ENCODE measurements at places on chromosomes 16 and 17.
A peak's percentile ranks its signal among the peaks of the same experiment; 100 is the strongest.

GRCh38 chr16:11915114-11915643, 577 bp downstream of the GSPT1 start:
- H3K4me3 ChIP-seq: peak overlapping the region; percentile 91
- no peak for DNase-seq
- H3K27ac ChIP-seq: peak overlapping the region; percentile 89
- H3K4me1 ChIP-seq: peaks cover 46% of the 10 kb centered on the region
- H3K27me3 ChIP-seq: no peaks in the 10 kb centered on the region

GRCh38 chr17:14125518-14126137, 56.3 kb downstream of the COX10 start:
- no peaks in the 10 kb centered on the region for H3K36me3 ChIP-seq
- no peaks in the 10 kb centered on the region for H3K4me1 ChIP-seq
- no peak overlapping the region for H3K4me3 ChIP-seq
- H3K27ac ChIP-seq: no peak overlapping the region
- no peaks in the 10 kb centered on the region for H3K27me3 ChIP-seq
- DNase-seq: no peak

- no peak overlapping the region for H3K27ac ChIP-seq
- no peaks in the 10 kb centered on the region for H3K27me3 ChIP-seq
- H3K36me3 ChIP-seq: no peaks in the 10 kb centered on the region
- no peak overlapping the region for H3K4me3 ChIP-seq
These were observed 11.8 kb upstream of the FAM171A2 start for GRCh38 chr17:44375196-44376017.

- DNase-seq: no peak
- H3K36me3 ChIP-seq: no peaks in the 10 kb centered on the region
- no peaks in the 10 kb centered on the region for H3K4me1 ChIP-seq
- H3K4me3 ChIP-seq: no peak overlapping the region
- H3K27ac ChIP-seq: no peak overlapping the region
- no peaks in the 10 kb centered on the region for H3K27me3 ChIP-seq
These were observed 267.8 kb downstream of the CA10 start for GRCh38 chr17:51890710-51891109.

DNA sequence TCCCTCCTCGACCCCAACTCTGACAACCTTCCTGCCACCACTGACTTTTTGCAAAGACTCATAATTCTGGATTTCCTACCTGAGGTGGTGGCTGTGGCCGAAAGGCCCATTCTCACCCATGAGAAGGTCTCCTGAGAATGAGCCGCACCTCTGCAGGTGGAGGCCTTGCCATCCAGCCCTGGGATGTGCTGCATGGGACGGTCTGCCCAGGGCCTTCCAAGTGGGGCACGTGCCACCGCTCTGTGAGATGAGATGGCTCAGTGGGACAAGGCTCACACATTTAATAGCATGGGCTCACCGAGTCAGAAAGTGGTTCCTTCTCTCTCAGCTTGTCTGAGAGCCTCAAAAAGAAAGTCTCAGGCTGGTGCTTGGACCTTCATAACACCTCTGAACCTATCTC, 112.8 kb downstream of the AMFR start:
- no peak for DNase-seq
- no peaks in the 10 kb centered on the region for H3K27me3 ChIP-seq
- H3K4me3 ChIP-seq: no peak overlapping the region
- H3K27ac ChIP-seq: no peak overlapping the region

GRCh38 chr17:6894206-6894528, 62.6 kb upstream of the TEKT1 start:
- H3K36me3 ChIP-seq: no peaks in the 10 kb centered on the region
- H3K27ac ChIP-seq: no peak overlapping the region

- H3K36me3 ChIP-seq: no peaks in the 10 kb centered on the region
- no peak overlapping the region for H3K27ac ChIP-seq
- DNase-seq: no peak
These were observed 22.4 kb downstream of the SPNS2 start for GRCh38 chr17:4520894-4521600.

DNA sequence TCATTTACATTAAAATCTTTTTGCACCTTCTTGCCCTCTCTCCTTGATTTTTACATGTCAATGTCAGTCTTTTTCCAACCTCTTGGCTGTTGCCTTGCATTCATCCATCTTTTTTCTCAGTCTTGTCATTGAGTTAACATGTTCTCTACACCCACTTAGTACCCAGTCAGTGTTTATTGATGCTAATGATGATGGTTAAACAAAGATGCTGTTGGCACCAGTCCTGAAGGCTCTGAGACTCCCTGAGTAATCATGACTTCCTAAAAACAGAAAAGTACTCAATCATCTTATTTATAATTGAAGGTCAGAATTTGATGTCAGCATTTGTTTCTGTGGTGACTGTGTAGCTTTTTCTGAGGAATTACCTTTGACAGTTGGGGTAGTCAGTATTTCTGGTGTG, 104.5 kb downstream of the NLK start:
- no peak overlapping the region for H3K4me3 ChIP-seq
- no peaks in the 10 kb centered on the region for H3K27me3 ChIP-seq
- no peaks in the 10 kb centered on the region for H3K36me3 ChIP-seq

- no peak overlapping the region for H3K4me3 ChIP-seq
- no peak overlapping the region for H3K27ac ChIP-seq
- no peak for DNase-seq
- no peaks in the 10 kb centered on the region for H3K27me3 ChIP-seq
These were observed 15.5 kb downstream of the NFAT5 start for GRCh38 chr16:69581297-69581696.

- no peak overlapping the region for H3K27ac ChIP-seq
- H3K27me3 ChIP-seq: no peaks in the 10 kb centered on the region
- no peak for DNase-seq
- H3K36me3 ChIP-seq: no peaks in the 10 kb centered on the region
- H3K4me3 ChIP-seq: no peak overlapping the region
These were observed 7.2 kb upstream of the MFSD6L start for GRCh38 chr17:8806253-8806925.

DNA sequence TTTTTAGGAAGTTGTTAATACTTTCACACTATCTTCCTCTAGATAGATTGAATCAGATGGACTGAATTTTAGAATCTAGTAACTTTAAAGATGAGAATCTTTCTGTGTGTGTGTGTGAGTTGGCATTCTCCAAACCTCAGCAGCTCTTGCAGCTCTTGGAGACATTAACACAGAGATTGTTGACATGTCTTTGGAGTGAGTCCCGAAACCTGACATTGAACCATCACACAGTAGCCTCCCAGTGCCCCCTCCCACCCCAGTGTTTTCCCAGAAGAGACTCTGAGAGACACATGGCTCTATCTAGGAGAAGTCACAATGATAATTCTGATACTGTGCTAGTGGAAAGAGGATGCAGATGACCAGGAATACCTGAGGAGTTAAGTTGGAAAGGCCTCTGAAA, 103.9 kb downstream of the CNTNAP4 start:
- H3K4me3 ChIP-seq: no peak overlapping the region
- H3K36me3 ChIP-seq: no peaks in the 10 kb centered on the region
- no peaks in the 10 kb centered on the region for H3K4me1 ChIP-seq
- H3K27ac ChIP-seq: no peak overlapping the region
- no peak for DNase-seq

DNA sequence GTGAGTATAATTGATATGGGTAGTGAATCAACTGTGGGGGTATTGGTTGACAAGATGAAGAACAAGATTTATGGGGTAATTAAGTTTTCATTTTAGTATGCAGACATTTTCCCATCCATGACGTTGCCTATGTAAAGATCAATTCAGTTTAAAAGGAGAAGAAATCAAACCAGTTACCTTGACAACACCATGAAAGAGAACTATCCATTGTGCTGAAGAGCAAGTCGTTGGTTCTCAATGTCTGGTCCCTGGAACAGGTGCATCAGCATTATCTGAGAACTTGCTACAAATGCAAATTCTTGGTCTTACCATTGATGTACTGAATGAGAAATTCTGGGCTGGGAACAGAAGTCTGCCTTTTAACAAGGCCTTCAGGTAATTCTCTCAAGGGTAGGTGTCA, 801 bp upstream of the OR4D2 start:
- no peak for DNase-seq
- H3K27ac ChIP-seq: no peak overlapping the region
- H3K4me1 ChIP-seq: no peaks in the 10 kb centered on the region
- H3K4me3 ChIP-seq: no peak overlapping the region
- no peaks in the 10 kb centered on the region for H3K36me3 ChIP-seq

- peaks cover 3% of the 10 kb centered on the region for H3K4me1 ChIP-seq
- peaks cover 19% of the 10 kb centered on the region for H3K36me3 ChIP-seq
- no peak overlapping the region for H3K27ac ChIP-seq
These were observed 12.7 kb downstream of the DNAAF8 start for GRCh38 chr16:4746991-4747574.

DNA sequence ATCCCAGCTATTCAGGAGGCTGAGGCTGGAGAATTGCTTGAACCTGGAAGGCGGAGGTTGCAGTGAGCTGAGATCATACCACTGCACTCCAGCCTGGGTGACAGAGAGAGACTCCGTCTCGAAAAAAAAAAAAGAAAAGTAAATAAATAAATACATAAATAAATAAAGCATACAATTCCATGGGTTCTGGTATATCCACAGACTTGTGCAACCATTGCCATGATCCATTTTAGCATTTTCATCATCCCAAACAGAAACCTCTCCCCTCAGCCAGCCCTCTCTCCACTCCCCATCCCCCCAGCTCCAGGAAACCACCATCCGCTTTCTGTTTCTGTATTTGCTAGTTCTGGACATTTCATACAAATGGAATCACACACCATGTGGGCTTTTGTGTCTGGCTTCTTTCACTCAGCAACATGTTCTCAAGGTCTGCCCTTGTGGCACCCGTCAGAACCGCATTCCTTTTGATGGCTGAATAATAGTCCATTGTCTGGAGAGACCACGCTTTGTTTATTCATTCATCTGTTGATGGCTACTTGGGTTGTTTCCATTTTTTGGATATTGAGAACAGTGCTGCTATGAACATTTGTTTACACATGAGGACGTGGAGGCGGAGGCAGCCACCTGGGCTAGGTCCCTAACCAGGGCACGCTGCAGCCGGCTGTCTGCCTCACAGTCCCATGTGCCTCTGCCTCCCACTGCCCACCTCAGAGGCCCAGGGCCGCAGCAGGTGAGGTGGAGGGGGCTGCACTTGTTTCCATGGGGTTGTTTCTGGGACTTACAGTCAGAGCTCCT, 76.2 kb downstream of the NT5M start:
- DNase-seq: no peak
- H3K27me3 ChIP-seq: no peaks in the 10 kb centered on the region
- no peaks in the 10 kb centered on the region for H3K4me1 ChIP-seq
- H3K36me3 ChIP-seq: no peaks in the 10 kb centered on the region

DNA sequence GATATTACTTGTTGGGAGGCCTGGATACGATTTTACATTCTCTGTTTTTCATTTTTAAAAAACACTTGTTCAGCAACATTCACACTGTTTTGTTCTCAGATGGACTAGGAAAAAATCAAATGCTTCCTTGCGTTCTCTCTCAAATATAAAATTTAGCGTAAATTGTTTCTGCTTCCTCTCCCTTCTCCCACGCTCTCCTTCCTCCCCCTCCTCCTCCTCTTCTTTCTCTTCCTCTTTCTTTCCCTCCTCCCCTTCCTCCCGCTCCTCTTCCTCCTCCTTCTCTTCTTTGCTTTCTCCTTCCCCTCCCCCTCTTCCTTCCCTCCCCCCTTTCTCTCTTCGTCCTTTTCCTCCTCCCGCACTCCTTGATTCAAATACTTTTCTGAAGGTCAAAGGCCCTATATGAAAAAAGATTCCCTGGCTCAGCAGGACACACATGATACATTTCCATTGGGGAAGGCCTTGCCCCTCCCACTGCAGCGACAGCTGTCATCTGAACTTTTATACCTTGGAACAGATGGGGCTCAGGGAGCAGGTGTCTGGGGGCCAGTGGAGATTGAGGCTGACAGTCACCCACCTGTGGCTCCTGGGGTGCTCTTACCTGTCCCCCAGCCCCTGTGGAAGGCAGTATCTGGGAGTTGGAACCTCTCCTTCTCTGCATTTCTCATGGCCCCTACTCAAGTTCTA, 99.4 kb upstream of the SDK2 start:
- no peak overlapping the region for H3K4me3 ChIP-seq
- no peaks in the 10 kb centered on the region for H3K36me3 ChIP-seq
- DNase-seq: no peak

DNA sequence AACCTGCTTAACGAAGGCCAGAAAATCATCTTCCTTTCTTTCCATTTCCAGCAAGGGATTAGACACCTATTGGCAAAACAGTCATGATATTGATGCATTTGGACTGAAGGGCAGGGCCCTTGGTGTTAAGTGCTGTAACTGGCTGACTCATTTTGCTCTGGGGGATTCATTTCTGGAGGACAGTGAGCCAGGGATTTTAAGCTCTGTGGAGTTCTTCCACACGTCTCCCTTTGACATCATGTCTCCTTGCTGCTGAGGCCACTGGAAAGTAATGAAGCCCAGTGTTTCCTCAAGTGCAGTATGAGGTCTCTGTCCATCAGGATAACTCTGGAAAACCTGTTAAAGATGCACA, 42.2 kb downstream of the DNAH9 start:
- H3K36me3 ChIP-seq: no peaks in the 10 kb centered on the region
- DNase-seq: no peak
- no peak overlapping the region for H3K27ac ChIP-seq
- H3K4me1 ChIP-seq: no peaks in the 10 kb centered on the region
- H3K27me3 ChIP-seq: no peaks in the 10 kb centered on the region
- no peak overlapping the region for H3K4me3 ChIP-seq

GRCh38 chr17:77146246-77146632, 5.5 kb downstream of the SEC14L1 start:
- peaks cover 8% of the 10 kb centered on the region for H3K36me3 ChIP-seq
- H3K27me3 ChIP-seq: no peaks in the 10 kb centered on the region
- H3K4me3 ChIP-seq: peak overlapping the region; percentile 54
- no peak for DNase-seq

DNA sequence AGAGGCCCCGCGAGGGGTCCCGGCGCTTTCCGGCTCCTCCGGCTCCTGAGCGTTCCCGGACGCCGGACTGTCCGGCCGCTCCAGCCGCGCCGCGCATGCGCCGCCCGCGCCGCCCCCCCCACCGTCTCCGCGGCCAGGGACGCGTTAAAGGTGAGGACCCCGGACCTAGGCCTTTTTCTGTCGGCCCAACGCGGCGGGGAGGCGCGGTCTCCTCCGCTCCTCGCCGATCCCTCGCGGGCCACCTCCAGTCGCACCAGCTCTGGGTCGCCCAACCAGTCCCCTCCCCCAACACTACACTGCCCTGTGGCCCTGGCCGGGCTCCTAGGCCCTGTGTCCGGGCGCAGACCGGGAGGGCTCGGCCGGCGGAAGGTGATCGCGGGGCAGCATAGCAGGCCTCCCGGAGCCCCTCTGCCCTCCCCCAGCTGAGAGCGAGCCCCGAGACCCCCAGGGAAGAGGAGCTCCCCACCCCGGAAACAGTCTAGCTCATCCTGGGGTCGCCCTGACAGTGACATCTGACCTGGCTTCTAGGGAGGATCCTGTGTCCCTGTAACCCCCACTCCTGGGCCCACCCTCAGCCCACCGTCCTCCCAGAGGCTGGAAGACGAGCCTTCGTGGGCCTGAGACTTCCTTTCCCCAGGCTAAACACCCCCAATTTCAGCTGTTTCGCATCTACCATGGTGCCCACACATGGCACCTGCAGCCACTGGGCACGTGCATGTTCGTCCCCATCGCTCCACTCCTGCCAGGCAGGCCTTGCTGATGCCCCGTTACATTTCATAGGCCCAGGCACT, 14.7 kb upstream of the BCAR1 start:
- H3K4me1 ChIP-seq: peaks cover 27% of the 10 kb centered on the region
- peak overlapping the region; percentile 92 for H3K27ac ChIP-seq
- no peaks in the 10 kb centered on the region for H3K27me3 ChIP-seq
- H3K36me3 ChIP-seq: no peaks in the 10 kb centered on the region
